CD4-positive, alpha-beta T cell treated with Interleukin-17A for 1 hour (primary cell): ENCODE measurements at places on chromosomes 5 and 9.

DNA sequence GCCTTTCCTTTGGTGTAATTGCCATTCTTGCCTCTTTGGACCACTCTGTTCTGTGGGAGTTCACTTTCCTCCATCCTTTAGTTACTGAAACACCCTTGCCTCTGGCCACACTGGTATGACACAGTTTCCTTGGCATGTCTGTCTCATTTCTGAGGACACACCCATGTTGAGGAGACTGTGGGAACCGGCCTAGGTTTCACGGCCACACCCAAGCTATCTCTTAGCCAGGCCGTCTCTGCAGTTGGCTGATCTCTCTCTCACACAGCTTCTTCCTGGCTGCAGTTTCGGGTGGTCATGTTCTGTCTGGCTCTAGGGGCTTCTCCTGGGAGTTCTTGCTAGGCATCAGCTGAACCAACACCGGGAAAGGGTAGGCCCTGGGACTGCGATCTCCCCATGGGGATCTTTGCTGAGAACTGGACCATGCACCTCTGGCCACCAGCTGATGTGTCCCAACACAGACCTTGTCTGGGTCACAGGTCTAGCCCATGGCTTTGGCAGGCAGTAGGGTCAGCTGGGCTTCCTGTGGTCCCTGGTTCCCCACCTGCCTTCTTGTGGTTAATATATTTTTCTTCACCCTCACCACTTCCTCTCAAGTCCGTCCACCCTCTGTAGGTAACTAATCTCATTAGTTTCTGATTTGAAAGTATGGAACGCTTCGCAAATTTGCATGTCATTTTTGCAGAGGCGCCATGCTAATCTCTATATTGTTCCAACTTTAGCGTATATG lies 24.9 kb downstream of the ARHGEF37 start:
- peak; percentile 19 for DNase-seq

- DNase-seq: peak; percentile 35
Measured at GRCh38 chr9:96391021-96391765, 7.7 kb upstream of the SLC35D2 start.

- DNase-seq: no peak
Measured at GRCh38 chr9:107927276-107927675, 437.7 kb upstream of the KLF4 start.

DNA sequence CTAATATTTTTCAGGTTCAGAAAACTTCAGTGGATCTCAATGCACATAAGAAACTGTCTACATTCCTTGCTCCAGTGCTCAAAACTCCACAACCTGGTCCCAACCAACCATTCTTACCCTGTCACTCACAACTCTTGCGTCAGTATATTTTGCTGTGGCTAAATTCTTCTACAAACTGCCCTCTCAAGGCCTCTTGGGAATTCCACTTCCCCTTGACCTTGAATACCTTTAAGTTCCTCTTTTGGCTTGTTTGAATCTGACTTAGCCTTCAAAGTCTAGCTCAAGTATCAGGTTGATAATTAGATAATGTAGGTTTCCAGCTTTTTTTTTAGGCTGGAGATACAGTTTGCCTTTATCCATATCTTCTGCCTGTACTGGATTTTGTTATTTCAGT lies 128.3 kb downstream of the SLF1 start:
- DNase-seq: no peak

DNA sequence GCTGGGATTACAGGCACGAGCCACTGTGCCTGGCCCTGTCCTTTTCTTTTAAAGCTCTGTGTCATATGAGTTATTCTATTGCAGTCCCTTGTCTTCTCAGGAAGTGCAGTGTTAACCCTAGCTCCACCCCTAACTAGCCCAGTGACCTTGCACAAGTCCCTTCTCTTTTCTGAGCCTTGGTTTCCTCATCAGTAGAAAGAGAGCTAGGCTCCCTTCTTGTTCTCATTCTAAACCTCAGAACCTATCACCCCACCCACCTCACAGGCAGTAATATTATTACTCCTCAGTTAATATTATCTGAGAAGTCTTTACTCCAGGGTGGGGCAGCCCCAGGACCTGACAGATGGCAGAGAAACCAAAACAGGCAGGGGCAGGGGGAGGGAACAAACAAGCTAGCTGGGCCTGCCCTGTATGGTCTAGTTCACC lies 7.2 kb downstream of the CYFIP2 start:
- DNase-seq: peak; percentile 69

- no peak for DNase-seq
Measured at GRCh38 chr5:146704949-146705665, 173.4 kb downstream of the PPP2R2B start.

- DNase-seq: peak; percentile 68
Measured at GRCh38 chr5:157540707-157541446, 34.7 kb downstream of the ADAM19 start.

DNA sequence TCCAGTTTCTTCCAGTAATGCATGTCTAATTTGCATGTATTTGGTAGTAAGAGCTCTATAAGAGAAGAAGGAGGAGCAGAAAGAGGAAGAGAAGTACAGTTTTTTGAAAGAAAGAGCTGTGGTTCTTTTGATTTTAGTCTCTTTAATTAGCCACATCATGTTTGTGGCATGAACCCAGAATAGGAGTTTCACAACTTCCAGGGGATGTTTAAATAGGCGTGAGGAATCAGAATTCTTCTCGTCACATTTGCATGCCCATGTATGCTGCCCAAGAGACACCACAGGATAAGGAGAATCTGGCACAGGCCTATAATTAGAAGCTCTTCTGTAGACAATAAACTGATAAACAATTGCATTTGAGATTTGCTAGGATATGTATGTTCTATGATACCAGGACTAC lies 78.7 kb downstream of the GAS1 start:
- DNase-seq: no peak

DNA sequence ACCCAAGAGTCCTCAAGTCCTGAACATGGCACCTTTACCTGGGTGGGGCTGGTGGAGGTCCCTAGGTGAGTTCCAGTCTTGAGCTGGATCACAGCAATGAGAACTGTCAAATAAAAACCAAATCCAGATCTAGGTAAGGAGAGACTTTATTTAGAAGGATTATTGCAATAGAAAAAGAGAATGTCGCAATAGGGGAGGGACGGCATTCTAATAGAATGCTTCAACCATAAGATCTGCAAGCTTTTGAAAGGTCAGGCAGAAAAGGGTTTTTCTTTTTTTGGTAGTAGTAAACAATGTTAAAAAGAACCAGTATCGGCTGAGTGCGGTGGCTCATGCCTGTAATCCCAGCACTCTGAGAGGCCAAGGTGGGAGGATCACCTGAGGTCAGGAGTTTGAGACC lies 5.2 kb upstream of the GCNT1 start:
- no peak for DNase-seq

DNA sequence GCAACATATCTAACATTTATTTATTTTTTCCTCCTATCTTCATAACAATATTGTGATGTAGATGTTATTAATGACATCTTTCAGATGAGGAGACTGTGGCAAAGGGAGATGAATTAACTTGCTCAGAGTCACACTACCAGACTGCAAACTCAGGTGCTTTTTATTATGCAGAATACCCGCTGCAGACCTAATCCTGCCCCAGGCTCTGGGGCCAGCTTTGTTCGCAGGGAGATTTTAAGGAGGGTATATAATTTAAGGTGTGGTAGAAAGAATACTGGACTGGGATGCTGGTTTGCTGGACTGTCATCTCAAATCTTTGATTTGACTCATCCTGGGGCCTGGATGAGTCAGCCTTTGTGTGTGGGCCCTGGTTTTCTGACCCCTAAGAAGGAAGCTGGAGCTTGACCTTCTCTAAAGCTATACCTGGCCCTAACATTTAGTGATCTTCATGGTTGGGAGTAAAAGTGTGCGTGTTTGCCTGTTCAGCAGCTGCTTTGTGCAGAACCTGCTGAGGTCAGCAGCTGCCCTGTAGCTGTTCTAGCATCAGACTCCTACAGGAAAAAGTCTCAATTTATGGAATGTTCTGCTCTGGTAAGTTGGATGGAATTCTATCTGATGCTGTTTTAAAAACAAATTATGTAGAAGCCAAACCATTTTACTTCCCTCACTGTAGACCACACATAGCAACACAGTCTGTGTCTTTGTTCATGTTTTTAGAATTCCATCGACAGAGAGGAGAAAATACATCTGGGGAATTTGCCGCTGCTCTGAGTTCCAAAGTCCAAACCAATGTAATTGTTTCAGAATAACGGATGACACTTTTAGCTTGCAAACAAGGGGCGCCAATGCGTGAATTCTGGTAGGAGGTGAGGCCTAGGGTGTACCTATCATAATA lies 4.5 kb downstream of the SLC36A1 start:
- no peak for DNase-seq

DNA sequence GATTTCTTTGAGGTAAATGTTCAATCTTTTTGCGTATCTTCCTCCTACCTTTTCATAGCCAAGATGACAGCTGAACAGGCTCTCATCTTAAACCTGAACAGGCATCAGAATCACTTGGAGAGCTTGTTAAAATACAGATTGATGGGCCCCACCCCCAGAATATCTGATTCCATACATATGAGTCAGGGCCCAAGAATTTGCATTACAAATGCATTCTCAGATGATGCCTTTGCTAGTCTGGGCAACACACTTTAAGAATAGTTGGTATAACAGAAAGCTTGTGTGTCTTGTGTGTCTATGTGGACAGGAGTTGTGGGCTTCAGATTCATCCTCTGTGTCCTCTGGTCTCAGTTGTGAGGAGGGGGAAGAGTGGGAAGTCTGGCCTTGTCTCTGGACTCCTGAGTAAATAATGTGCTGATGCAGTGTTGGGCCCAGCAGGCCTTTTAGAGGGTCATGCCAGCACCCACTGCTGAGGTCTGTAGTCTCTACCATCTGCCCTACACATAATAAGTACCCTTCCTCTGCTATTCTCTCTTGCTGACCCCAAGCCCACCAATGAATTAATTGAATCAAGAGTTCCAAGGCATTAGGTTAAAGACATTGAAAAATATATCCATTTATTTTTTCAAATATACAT lies 43.1 kb downstream of the PTCD2 start:
- DNase-seq: no peak

- DNase-seq: no peak
Measured at GRCh38 chr5:111676466-111676865, 80.5 kb downstream of the NREP start.
